Panc1 (cell line): ENCODE measurements at places on chromosomes 13 and 19.
A peak's percentile ranks its signal among the peaks of the same experiment; 100 is the strongest.

DNA sequence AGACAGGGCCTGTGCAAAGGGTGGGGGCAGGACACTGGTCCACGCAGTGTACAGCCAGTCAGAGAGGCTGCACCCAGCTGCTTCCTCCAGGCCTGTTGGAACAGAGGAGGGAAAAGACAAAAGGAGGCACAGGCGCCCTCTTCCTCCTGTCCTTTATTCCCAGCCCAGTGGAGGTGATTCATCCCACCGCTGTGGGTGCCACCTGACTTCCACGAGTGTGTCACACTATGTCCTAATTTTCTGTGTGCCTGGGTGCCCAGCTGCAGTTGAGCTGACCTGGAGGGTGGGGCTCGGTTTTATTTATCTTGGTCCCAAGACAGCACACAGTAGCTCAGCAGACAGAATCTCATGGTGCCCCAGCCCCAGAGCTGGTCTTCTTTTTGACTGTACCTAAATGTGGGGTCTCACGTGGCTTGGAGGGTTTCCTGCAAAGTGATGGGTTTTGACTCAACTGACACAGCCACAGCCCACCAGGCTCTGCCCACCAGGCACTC, 9.0 kb downstream of the EPS15L1 start:
- DNase-seq = peak; percentile 17

DNA sequence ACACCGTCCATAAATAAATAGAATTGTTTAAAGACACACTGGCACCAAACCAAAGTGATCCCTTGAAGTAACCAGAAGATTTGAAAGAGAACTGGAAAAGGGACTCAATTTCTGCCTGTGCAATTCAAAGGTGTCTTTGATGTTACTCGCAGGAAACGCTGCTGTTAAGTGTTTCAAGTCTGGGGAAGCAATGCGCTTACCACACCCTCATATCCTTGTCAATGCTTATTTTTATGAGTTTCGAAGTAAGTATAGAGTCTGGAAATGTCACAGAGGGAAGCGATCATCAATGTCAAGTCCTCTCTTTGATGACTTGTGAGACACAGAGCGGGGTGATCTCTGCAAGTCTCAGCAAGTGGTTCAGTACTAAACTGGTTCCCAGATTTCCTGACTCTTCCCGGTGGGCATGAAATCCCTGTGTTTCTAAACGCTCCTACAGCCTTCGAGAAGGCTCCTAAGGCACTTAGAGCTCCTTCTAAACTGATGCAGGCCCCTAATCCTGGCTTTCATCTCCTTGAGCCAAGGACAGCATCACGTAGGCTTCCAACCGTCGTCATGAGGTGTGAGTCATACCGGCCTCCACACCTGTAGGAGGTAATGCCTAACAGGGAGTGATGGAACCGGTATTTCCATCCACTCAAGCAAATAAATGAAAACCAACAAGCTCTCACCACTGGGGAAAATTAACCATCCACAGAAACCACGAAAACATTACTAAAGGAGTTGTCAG, 22.8 kb downstream of the SYDE1 start:
- DNase-seq = no peak

DNA sequence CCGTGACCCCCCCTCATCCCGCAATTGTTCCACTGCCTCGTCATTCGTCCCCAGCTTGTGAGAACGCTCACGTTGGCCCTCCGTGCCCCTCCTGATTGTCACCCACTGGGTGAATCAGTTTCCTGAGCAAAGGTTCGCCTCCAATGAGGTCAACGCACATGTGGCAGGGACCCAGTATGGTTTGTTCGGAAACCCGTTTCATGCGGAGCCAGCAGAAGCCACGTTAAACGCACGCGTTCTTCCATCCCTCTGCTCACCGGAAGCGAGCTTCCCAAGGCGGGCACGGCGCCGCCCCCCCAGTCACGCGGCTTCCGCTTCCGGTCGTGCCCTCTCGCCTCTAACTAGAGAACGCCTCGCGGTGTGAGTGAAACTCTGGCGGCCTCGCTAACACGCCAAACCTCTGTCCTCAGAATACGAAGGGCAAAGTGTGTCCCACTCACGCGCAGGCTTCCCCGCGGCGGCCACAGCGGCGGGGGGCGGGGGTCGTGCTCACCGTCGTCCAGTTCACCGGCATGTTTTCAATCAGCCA, 18.0 kb upstream of the CFAP97D2 start:
- no peak for DNase-seq

GRCh38 chr19:1285737-1286360, at the start of gene EFNA2:
Gene EFNA2, plus strand, starts transcription at chr19:1285873. Its CDS starts 296 bp downstream, at chr19:1286169.
- no peak for DNase-seq

GRCh38 chr13:21075379-21076249, 14.2 kb upstream of the LATS2 start:
- no peak for DNase-seq

DNA sequence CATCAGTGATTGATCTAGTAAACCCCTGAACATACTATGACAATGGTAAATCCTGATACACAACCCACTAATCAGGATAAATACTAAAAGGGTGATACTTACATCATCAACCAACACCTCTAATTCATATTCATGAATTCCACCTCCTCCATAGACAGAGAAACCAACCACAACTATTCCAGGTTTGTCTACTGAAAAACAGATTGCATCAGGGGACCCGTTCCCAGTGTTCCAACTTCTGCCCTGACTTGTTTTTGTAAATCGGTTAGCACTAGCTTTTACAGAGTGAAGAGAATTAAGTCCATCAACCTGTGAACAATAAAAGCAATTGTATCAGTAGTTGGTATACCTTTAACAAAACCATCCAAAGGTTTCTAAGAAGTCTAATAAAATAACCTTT, 149.2 kb downstream of the MYCBP2 start:
- DNase-seq = no peak

- no peak for DNase-seq
Observed at GRCh38 chr13:73820285-73820684, 313.9 kb downstream of the KLF12 start.

DNA sequence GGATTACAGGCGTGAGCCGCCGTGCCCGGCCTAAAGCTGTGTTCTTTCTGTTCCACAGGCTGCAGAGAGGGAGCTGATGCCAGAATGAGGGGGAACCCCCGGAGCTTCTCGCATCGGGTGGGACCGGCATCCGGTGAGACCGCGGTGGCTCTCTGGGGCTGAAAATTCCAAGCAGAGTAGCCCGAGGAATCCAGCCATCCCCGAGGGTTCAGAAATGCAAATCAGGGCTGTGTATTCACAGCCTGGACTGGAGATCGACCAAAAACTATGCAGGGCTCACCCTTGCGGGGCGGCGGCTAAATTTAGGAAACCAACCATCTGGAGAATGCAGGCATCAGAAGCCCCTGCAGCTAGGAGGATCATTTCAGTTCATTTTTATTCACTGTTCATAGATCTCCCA, 99.2 kb downstream of the GNG7 start:
- DNase-seq = no peak

DNA sequence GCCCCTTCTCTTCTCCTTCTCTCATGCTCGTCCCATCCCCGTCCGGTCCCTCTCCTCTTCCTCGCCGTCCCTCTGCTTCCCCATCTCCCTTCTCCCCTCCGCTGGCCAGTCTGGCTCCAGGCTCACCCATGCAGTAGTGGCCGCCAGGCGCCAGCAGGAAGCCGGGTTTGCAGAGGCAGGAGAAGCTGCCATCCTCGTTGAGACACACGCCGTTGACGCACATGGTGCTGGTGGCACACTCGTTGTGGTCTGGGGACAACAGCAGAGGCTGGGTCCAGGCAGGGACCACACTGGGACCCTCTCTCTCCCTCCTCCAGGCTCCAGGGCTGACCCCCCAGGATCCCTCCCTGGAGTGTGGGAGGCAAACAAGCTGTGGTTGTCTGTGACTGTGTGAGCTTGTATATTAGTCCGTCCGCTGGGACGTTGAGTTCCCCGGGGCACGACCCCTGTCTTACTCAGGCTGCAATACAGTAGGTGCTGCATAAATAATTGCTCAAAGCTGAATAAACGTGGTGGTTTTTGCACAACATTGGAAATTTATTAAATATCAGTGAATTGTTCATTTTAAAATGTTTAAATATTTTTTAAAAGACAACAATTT, 16.4 kb downstream of the FBN3 start:
- DNase-seq = no peak

DNA sequence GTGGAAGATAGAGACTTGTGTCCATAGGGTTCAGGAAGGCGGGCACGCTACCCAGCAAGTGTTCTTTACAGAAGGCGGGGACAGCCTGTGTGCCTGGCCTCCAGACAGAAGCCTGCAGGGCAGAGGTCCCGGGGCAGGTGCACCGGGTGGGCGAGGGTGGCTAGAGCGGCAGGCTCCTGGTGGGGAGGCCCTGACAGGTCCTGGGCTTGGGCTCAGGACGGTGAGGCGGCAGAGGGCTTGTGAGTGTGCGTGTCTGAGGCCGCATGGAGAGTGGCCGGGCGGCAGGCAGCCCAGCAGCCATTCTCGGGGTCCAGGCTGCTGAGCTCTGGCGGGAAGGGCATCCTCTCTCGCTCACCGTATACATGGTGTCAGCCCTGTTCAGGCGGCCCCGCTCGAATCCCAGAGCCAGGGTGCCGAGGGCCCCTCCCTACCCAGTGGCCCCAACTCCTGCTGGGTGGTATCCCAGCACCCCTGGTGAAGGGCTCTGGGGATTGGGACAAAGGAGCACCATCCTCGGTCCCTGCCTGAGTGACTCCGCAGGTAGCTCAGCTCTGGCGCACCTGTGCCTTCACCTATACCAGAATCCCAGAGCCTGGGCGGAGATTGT, 3.0 kb upstream of the AMH start:
- DNase-seq = no peak

- no peak for DNase-seq
Observed at GRCh38 chr13:24638096-24638495, 42.1 kb upstream of the ATP12A start.

GRCh38 chr13:109610517-109610916, 175.9 kb downstream of the IRS2 start:
- DNase-seq = no peak

- DNase-seq = no peak
Observed at GRCh38 chr13:76632401-76633044, 253.7 kb downstream of the KCTD12 start.

- no peak for DNase-seq
Observed at GRCh38 chr13:28978574-28978973, 158.4 kb downstream of the MTUS2 start.
